T-cell (primary cell): ENCODE measurements at places on chromosomes 1 and 21.

GRCh38 chr1:166391279-166392066 lies 224.7 kb upstream of the FAM78B start:
- no peak for DNase-seq

DNA sequence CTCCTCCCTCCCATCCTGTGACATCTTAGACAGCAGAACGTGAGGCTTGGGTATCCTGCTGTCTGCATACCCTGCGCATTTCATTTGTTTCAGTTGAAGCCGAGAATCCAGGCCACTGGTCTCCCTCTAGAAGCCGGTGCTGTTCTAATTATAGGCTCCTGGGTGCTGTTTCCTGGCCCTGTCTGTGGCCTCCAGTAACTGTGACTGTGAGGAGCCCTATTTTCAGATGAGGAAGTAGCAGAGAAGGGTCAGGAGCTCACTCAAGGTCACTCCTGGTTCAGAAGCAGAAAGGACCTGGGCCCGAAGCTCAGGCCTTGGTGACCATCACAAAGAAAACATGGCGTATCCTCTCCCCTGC lies 24.0 kb downstream of the COQ8A start:
- DNase-seq, result no peak

GRCh38 chr1:210262167-210262896 lies 29.7 kb downstream of the SERTAD4 start:
- no peak for DNase-seq

DNA sequence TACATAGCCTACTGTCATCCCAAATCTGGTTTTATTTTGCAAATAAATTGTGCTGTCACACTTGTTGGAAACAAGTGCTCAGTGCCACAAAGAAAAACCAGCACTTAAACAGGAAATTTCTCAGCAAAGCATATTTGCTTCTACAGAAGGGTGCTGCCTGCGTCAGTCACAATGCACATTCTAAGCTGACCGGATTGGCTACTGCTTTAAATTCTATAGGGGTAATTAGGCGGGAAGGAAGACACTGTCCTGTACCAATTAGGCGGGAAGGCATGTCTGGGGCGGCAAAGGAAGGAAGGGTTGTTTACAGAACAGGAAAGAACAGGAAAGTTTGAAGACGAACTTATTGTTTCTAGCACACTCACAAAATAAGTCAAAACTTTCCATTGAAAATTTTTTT lies 2.8 kb downstream of the IFI16 start:
- peak; percentile 64 for DNase-seq

GRCh38 chr1:81170721-81171120 lies 630.0 kb upstream of the ADGRL2 start:
- no peak for DNase-seq

- no peak for DNase-seq
Observed at GRCh38 chr1:14390816-14391215, 207.7 kb upstream of the KAZN start.

GRCh38 chr1:59690171-59690930 lies 124.4 kb upstream of the HOOK1 start:
- no peak for DNase-seq

DNA sequence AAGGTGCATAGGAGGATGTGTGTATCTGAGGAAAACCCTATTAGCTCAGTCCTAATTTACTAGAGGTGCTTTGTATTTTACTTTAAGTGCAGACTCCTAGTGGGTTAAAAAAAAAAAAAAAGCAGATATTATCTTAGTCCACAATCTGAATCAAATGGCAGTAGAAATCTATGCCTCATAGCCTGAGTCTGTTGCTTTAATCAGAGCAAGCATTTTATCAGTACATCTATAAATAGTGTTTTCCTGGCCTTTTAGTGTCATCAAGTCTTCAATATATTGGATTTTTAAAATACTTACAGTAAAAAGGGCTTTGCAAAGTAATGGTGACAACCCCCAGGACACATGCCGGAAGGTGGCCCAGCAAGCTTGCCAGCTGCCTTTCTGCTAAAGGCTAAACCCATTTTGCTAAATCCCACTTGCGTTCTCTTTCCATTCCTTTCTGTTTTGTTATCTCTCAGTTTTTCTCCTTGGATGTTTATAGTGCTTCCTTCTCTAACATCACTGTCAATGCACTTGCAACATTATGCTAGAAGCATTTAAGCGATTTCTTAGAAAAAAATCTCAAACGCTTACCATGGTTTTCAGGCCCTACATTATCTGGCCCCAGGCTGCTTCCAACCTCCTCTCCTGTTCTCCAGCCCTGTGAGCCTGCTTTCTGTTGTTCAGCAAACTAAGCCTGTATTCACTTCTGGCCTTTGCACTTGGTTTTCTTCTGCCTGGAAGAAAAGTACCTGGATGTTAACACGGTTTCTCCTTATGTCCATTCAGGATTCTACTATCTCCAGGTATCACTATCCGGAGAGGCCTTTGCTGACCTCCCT lies 206.3 kb downstream of the PDE4B start:
- DNase-seq, result no peak

GRCh38 chr21:34590520-34590919 lies 24.4 kb downstream of the RCAN1 start:
- no peak for DNase-seq

- no peak for DNase-seq
Observed at GRCh38 chr1:22139817-22140216, 3.1 kb downstream of the WNT4 start.

GRCh38 chr1:27132624-27133023 lies 22.3 kb downstream of the SLC9A1 start:
- DNase-seq, result no peak

GRCh38 chr1:44507490-44508396 lies 102.7 kb downstream of the RNF220 start:
- DNase-seq, result no peak

DNA sequence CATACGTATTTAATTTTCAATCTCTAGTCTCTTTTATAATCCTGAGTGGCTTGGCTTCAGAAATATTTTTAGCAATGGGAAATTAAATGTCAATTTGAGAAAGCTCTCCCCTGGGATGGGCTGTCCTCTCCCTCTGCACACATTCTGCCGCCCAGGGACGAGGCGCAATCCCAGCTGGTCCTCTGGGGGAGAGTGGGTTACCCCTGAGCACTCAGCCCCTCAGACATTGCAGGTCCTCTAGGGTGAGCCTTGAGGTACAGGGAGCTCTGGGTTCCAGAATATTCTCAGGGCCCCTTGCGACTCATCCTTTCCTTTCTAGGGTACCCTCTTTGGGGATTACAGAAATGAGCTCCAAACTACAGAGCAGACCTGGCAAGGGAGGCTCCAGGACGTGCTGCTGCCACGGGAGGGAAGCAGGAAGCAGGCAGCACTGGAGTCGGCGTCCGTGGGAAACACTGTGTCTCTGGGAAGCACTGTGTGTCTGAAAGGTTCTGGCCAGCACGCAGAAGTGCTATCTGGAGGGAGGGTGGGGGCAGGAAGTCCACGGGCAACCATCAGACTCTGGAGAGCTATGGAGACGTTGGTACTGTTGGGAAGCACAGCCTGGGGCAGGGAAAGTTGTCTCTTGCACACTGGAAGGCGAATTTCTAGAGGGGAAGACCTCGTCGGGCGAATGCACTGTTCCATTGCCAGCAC lies 343.3 kb upstream of the VAMP3 start:
- DNase-seq, result no peak

- DNase-seq, result no peak
Observed at GRCh38 chr1:99600782-99601181, 45.1 kb upstream of the PALMD start.

DNA sequence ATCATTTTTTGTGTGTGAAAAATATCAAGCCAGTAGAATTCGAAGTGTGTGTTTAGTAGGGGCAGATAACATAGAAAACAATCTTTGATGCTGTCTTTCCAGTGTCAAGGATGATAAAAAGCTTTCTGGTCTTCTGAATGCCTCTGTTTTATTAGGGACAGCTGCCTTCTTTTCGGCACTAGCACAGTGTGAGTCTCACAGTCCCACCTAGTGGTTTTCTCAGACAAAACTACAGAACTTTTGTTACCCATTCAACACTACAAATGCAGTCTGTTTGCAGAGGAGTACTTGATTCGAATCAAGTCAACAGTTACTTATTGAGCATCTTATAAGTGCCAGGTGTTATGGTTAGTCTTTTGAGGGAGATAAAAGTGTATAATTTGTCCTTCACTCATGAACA lies 30.6 kb upstream of the MCOLN3 start:
- no peak for DNase-seq

DNA sequence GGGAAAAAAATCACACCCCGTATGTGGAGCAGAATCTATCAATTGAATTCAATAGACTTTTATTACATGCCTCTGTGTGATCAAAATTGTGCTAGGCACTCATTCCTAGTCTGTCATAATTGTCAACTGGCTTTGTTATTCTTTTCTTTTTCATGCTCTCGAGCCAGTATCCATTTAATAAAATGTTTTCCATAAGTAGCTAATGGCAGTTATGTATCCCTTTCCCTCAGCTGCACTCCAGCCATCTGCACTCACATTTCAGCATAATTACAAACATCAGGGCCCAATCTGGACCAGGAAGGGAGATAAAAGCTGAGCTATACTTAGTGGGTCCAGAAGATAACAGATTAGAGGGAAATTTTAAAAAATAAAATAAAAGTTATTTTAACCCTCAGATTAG lies 15.9 kb downstream of the RGS5 start:
- DNase-seq, result no peak

DNA sequence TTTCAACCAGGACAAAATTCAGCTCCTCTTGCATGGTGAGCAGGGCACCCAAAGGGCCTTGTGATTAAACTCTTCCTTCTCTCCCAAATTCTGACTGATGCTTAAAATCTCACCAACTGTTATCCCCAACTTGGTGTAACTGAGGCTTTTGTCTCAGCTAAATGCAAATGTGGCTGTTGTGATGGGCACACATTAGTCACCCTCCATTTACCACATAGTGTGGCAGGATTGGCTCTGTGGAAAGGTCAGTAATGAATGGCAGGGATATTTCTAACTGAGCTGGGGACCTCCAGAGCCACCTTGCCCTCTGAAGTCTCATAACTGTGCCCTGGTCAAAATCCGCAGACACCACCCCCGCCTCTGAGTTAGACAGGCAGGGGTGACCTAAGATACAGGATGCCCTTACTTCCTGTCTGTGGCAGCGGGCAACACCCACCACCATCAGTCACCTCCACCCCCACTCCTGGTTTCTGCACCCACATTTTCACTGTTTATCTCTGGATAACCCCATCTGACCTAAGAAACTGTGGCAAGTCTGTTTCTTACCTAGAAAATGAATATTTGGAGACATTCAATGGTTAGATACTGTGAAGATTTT lies 25.4 kb upstream of the RGS16 start:
- DNase-seq, result peak; percentile 34

GRCh38 chr1:167152192-167152876 lies 58.5 kb downstream of the STYXL2 start:
- no peak for DNase-seq

DNA sequence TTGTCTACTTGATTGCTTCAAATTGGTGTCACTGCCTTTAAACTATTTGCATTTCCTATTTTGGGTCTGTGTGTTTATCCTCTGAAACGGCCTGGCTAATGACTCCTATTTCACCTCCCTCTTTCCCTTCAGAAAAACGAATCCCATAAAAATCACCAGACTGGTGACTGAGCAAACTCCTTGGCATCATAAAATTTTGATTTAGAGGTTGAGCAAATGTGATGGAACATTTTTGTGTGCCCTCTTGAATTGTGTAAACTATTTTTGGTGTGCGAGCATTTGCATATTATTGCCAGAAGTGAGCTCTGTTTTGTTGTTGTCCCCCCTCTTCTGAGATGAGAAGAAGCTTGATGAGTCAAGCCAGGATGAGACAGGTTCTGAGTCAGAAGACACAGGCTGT lies 316.1 kb downstream of the AJAP1 start:
- no peak for DNase-seq

- no peak for DNase-seq
Observed at GRCh38 chr1:179095377-179095776, 13.5 kb downstream of the TOR3A start.

- DNase-seq, result no peak
Observed at GRCh38 chr1:240765732-240766363, 153.9 kb upstream of the GREM2 start.

DNA sequence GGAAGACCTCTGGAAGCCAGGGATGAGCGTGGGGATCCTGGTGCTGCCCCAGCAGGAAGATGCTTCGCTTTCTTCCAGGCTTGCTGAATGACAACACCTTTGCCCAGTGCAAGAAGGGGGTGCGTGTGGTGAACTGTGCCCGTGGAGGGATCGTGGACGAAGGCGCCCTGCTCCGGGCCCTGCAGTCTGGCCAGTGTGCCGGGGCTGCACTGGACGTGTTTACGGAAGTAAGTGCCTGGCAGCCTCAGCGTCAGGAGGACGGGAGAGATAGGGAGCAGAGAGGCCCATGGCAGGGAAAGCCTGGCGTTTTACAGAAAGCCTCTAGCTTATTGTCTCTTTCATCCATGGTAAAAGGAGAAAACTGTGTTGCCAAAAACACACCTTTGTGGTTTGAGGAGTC lies 23.5 kb downstream of the PHGDH start:
- no peak for DNase-seq

DNA sequence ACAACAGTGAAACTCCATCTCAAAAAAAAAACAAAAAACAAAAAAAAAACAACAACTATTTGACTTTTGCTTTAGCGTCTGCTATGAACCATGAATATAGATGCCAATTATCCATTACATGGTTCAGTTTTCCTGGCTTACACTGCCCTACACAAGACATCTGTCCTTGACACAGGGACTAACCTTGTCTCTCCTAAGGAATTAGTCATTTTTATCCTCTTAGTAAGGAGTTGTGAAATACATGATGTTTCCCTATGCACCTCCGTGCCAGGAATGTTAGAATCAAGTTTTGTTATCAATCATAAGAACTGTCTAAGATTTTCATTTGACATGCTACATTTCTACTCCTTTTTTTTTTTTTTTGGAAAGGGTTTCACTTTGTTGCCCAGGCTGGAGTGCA lies 241.8 kb downstream of the KIF26B start:
- no peak for DNase-seq

DNA sequence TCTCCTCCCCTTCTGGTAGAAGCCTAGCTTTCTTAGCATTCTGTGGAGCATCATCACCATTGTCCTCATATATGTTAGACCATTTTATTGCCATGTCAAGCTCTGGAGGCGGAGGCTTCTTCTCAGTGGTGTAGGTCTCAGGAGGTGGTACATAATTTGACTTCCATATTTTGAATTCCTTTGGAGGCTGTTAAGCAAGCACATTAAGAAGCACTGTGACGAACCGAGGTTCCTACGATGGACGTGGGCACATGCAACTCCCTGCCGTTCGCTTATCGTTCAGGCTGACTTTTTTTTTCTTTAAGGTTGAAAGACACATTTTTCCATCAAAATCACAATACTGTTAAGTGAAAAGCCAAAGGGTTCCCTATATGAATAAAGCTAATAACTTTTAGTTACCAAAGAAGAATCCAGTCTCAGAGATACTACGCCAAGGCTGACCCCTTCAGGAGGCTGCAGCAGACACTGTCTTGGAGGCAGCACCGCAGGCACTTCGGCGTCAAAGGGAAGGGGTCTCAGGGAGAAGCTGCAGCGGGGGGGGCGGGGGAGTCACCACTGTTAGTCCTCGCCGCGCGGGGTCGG lies 835 bp downstream of the C1orf52 start:
- DNase-seq, result no peak

- no peak for DNase-seq
Observed at GRCh38 chr1:119330466-119331189, 38.0 kb upstream of the HAO2 start.
